ENCODE measurements at places on chromosomes 4 and X. TPM values are rescaled to one million over a fixed set of nuclear protein-coding genes. Genes with fewer than 3 reads are reported as not detected.
A peak's percentile ranks its signal among the peaks of the same experiment; 100 is the strongest.

The KDR gene
- polyA plus RNA-seq, result not detected

The HS3ST1 gene
- 18.5 TPM for polyA plus RNA-seq

The MTM1 gene
- polyA plus RNA-seq, result 28.4 TPM

The BTK gene
- polyA plus RNA-seq, result 110 TPM

The PNMA5 gene
- polyA plus RNA-seq, result 0.08 TPM

DNA sequence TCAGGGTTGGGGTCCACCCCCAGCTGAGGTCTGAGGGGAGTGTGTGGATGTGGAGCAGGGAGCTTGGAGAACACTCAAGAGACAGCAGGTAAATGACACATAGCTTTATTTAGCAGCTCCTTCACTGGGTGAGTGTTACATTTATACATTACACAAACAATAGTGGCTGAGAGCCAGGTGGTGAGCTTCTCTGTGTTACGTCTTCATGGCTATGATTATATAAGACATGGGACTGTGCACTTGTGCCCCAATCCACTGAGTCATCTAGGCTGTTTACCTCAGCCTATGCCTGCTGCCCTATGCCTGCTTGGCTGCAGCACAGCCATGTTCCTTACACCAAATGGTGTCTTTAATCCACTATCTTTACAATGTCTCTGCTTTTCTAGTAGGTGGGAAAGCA lies 459.6 kb downstream of the AFF2 start:
- no peaks in the 10 kb centered on the region for H3K27me3 ChIP-seq
- no peaks in the 10 kb centered on the region for H3K36me3 ChIP-seq
- no peak for DNase-seq
- no peak overlapping the region for H3K4me3 ChIP-seq
- H3K4me1 ChIP-seq, result no peaks in the 10 kb centered on the region

DNA sequence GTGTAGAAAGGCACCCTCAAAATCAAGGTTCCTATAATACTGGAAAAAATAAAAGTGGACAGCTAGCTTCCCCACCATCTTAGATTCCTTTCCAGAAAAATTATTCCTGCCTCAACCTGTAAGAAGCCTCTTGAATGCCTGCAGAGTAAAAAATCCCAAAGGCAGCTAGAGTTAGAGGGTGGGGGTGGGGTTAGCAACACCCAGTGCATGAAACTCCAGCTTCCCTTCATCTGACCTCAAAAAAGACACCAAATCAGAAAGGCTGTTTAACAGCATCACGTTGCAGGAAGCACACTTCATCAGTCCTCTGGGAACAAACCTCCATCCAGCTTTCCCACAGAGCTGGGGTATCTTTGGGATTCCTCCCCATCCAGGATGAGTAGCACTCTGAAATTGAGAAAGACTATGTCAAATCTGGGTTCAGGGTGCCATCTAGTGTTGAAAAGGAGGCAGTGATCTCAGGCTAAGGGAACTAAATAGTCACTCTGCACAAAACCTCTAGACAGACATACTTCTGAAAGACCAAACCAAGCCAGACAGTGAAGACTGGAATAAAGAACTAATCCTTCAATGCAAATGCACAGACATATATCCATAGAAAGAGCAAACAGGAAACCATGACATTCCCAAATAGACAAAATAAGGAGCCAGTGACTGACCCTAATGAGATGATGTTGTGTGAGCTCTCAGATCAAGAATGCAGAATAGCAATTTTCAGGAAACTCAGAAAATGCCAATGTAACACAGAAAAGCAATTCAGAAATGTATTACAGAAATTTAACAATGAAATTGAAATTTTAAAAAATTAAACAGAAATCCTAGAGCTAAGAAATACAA lies 97.9 kb downstream of the ARHGEF9 start:
- H3K27me3 ChIP-seq, result no peaks in the 10 kb centered on the region
- no peak overlapping the region for H3K4me3 ChIP-seq
- peaks cover 5% of the 10 kb centered on the region for H3K36me3 ChIP-seq
- H3K4me1 ChIP-seq, result no peaks in the 10 kb centered on the region

DNA sequence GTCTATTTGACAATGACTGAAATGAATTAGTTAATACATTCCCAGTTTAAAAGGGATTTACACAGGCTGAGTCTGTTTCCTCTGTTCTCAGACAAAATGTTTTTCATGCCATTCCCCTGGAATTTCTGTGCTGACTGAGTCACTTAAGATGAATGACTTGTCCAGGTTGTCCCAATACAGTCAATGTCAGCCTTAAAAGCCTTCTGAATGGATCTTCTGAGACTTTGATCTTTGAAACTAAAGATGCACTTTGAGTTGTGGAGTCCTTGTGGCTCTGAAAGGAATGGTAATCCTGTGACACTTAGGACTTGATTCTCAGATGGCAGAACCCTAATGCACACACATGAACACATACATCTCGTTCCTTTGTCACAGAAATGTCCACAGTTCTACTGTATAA lies 622.2 kb upstream of the GRID2 start:
- H3K36me3 ChIP-seq, result no peaks in the 10 kb centered on the region
- DNase-seq, result no peak
- no peak overlapping the region for H3K27ac ChIP-seq
- no peak overlapping the region for H3K4me3 ChIP-seq

- H3K4me3 ChIP-seq, result peak overlapping the region; percentile 77
- no peaks in the 10 kb centered on the region for H3K27me3 ChIP-seq
- DNase-seq, result no peak
- H3K27ac ChIP-seq, result peak overlapping the region; percentile 77
- peaks cover 23% of the 10 kb centered on the region for H3K4me1 ChIP-seq
Observed at GRCh38 chrX:150478496-150479492, 89.6 kb upstream of the MTM1 start.

DNA sequence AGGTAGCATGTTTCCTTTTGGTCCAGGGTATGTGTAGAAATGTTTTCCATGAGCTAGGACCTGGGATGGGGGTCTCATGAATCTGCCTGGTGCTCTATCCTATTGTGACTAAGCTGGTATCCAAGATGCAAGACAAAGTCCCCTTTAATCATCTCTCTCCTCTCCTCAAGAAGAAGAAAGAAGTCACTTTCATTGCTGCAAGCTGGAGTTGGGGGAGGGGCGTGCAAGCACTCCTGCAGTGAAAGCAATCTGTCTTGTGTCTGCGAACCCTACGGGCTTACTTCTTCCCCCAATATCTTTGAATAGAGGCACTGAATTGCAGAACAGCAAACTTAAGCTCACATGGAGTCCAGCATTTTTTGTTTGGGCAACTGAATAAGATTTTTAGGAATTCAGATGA lies 27.2 kb upstream of the GRPR start:
- no peak for DNase-seq
- peaks cover 17% of the 10 kb centered on the region for H3K27me3 ChIP-seq
- no peaks in the 10 kb centered on the region for H3K4me1 ChIP-seq
- H3K36me3 ChIP-seq, result no peaks in the 10 kb centered on the region

GRCh38 chr4:6104541-6105130 lies 86.4 kb upstream of the C4orf50 start:
- no peaks in the 10 kb centered on the region for H3K4me1 ChIP-seq
- H3K27ac ChIP-seq, result no peak overlapping the region
- H3K36me3 ChIP-seq, result no peaks in the 10 kb centered on the region
- no peak for DNase-seq
- peaks cover 17% of the 10 kb centered on the region for H3K27me3 ChIP-seq
- no peak overlapping the region for H3K4me3 ChIP-seq
